T-helper 9 cell (primary cell): ENCODE measurements at places on chromosomes 4 and X.

DNA sequence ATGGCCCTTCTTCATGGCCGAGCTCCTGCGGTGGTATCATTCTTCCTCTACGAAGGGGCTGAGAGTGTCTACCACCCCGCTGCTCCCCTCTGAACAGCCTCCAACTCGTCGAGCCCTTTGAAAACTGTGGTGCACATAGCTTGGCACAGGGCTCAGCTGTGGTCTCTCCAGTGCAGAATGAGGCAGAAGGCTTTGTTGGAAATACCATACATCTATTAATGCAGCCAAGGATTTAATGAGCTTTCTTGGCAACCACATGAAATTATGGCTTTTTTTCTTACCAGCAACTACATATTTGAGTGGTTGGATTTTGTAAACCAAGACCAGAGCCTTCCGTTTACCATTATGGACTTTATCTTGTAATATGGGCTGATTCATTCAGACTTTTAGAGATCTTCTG, 61.7 kb upstream of the CBR4 start:
- DNase-seq, result no peak

DNA sequence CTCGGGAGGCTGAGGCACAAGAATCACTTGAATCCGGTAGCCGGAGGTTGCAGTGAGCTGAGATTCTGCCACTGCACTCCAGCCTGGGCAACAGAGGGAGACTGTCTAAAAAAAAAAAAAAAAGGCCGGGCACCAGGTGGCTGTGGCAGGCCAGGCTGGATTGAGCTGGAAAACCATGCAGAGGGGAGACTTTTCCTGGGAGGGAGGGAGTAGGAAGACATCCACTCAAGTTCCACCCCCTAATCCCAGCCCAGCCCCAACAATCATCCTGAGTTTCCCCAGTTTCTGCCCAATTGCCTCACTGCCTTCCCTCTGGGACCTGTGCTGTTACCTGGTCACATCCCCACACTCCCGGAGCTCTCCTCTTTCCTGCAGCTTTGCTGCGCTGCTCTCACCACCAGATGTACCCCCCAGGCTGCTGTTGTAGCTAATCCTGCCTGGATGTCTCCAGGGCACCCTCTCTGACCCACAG, 9.0 kb upstream of the TSPYL2 start:
- no peak for DNase-seq

DNA sequence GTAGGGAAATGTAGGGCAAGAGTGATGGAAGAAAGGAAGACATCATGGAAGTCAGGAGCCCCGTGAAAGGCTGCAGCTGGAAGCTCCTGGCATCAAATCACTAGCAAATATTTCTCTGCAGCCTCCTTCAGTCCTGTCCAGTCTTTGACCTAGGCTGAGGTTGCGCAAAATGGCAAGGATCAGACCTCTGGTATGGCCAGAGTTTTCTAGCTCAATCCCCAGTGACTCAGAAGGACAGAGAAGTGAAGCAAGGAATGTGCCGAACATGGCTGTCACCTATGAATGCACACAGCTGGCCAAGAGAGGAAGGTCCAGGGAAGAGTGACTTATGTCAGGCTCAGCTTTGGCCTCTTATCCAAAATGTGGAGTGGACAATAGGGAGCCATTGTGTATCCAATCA, 71.1 kb upstream of the PHOX2B start:
- no peak for DNase-seq

DNA sequence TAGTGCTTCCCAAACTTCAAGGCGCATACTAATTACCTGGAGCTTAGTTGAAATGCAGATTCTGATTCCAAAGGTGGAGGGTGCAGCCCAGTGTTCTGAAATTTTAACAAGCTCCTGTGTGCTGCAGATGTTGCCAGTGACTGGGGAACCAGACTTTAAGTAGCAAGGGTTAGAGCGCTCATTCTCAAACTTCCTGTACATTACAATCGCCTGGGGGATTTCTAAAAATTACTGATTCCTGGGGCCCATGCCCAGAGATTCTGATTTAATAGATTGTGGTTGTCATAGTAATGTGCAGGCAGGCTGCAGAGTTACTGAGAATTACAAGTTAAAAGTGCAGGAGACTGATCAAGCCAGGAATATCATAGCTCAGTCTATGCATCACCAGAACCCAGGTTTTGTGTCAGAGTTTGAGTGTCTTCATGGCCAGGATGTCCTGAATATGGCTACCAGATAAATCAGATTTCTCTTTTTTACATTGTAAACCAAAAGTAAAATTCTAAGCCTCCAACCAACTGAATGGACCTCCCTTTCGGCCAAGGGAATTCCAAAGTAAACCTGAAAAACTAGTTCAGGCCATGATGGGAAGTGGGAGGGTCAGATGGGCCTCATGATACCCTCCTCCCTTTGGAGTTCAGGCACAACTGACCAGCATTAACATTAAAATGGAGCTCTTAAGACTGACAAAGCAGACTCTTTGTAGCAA, 121.6 kb downstream of the ATXN3L start:
- no peak for DNase-seq

DNA sequence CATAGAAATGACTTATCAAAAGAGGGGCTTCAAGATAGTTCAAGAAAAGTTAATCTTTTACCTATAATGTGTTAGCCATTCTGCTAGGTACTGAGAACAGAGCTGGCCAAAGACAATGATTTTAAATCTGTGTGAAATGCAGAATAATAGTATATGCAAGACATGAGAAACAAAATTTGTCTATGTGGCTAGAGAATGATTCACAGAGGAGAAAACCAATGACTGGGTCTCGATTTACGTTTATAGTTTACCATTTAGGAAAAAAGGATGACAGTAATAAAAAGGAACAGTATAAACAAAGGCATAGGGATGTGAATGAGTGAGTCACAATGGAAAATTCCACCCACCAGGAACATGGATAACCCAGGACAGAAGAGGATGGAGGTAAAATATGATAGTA, 31.9 kb downstream of the NPFFR2 start:
- no peak for DNase-seq
